Stimulated activated CD4-positive, alpha-beta T cell treated with anti-CD3 and anti-CD28 coated beads, Interleukin-15, amount 100 ng/mL, for 1 hour (primary cell): ENCODE measurements at places on chromosomes 7 and 10.

GRCh38 chr7:140078392-140078791 lies 15.6 kb upstream of the PARP12 start:
- DNase-seq = no peak

DNA sequence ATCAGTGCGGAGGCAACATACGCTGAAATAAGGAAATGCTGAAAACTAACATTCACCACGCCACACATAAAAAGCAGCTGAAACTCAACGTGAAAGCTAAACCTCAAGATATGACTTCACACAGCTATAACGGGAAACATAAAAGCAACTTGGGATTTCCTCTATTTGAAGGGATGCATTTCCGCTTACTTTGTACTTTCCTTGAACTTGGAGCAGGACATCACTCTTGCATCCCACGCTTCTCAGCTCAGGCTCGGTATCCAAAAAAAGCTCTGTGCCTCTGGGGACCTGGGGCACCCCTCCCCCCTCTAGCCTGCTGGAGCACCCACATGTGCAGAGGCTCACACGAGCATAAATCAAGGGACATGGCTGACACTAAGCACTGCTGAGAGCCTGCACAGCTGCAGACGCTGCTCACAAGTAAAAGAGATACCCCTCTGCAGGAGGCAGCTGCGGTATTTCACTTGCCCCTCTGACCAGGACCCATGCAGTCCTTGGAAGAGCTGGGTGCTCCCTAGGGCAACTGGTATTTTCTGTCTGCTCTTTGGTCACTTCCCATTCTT lies 34.2 kb downstream of the PARD3 start:
- no peak for DNase-seq

DNA sequence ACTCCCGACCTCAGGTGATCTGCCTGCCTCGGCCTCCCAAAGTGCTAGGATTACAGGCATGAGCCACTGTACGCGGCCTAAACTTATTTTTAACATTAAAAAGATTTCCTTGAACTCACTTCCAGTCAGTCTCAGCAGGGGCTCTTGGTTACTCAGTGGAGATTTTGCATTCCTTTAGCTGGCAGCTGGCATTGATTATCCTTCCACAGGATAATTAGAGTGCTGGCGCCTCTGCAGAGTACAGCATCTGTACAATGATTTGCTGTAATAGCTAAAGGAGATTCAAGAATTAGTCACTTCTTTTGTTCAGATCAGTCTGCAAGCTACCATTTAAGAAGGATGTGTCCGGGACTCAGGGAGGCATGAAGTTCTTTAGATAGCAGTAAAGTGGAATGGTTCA lies 125.0 kb upstream of the NPY start:
- no peak for DNase-seq

- DNase-seq = no peak
Observed at GRCh38 chr10:76665029-76665428, 972.6 kb downstream of the KCNMA1 start.

GRCh38 chr10:32149252-32149955 lies 93.2 kb upstream of the KIF5B start:
- DNase-seq = no peak

DNA sequence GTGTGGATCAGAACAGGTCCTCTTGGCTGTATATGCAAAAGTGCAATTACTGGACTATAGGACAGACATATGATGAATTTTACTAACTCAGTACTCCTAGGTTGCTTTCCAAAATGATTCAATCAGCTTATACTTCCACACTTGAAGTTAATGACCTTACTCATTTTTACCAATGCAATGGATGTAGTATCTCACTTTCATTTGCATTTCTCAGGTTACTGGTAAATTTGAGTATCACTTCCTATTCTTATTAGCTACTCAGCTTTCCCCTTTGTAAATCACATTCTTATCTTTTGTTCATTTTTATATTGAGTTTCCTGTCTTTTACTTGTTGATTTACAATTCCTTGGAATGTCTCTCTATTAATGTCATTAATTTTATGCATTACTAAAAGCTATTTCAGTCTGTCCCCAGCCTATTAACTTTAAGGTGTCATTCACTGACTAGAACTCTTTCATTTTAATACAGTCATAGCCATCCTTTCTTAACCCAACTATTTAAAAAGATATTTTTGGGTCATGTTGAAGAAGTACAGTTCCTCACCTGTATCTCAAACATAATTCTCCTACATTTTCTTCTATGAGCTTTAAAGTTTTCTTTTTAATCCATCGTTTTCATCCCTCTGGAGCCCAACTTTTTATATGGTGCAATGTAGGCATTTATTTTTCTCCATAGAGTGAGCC lies 88.6 kb downstream of the VIM start:
- no peak for DNase-seq

DNA sequence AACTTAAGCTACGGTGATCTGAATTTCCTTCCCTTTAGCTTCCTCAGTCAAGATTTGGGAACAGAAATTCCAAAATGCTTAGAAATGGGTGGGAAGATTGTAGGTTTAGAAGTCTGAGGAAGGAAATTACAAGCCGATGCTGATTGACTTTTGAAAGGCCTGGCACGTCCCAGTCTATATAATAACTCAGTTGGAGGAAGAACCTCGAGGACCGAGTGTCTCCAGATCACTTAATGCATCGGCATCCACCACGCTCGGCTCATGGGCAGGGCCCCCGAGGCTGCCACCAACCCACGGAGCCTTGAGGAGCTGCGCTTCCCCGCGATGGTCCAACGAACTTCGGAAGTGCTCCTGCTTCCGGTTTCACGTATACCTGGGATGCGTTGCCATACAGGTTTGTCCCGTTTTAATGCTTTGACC lies 10.4 kb upstream of the SP8 start:
- DNase-seq = no peak

- no peak for DNase-seq
Observed at GRCh38 chr10:116636385-116636784, 15.6 kb downstream of the PNLIPRP2 start.

GRCh38 chr7:26843705-26844104 lies 20.7 kb downstream of the SKAP2 start:
- DNase-seq = no peak

DNA sequence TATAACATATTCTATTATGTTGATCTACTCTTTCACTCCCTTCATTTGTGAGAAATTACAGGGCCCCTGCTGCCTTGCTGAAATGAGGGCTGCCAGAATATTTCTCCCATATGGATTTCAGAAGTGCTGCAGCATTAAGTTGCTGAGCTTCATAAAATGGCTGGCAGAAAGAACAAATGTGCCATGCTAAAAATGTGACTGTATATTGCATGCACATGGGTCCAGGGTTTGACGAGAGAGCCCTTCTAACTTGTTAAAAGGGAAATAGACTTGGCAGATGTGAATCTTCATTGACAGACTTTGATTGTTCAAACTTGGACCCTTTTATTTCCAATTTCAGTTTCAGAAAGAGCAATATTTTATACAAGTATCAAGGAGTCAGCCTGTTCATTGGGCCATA lies 468.6 kb downstream of the PHTF2 start:
- DNase-seq = no peak

GRCh38 chr7:28771906-28772622 lies 186.1 kb downstream of the TRIL start:
- DNase-seq = no peak

GRCh38 chr10:109922976-109923921 lies at the start of gene XPNPEP1:
Gene XPNPEP1, minus strand, starts transcription at chr10:109923511. Its CDS starts 78 bp downstream, at chr10:109923433.
- DNase-seq = peak; percentile 66

GRCh38 chr7:101169838-101170551 lies 4.6 kb upstream of the VGF start:
- peak; percentile 71 for DNase-seq

DNA sequence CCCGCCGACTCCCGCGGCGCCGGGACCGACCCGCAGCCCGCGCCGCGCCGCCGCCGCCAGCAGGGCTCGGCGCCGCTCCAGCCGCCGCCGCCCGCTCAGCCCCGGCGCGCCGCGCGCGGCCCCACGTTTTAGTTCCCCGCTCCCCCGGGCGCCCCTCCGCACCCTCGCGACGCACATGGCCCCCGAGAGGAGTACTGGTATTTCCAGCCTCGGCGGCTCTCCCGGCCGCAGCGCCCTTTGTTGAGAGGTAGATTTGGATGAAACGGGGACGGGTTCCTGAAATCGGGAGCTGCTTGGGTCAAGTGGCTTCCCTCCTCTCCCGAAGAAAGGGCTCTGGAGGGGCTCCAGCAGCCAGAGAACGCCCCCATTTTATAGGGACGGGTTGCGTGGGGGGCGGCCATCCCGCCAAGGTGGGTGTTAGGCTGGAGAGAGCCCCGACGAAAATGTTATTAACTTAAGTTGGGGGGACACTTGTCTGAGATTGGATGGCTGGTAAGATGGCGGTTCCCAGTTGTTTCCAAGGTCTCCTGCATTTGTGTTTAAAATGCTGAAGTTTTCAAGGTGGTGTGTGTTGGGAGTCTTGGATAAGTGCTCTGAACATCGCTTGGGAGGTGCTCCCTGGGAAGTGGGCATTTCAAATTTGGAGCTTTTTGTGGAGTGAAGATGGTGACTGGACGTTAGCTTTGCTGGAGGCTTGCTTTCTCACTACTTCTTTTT lies 1.2 kb downstream of the BMI1 start:
- DNase-seq = no peak

- DNase-seq = no peak
Observed at GRCh38 chr7:51680594-51681399, 364.2 kb upstream of the COBL start.

GRCh38 chr7:45215601-45216062 lies 58.0 kb downstream of the RAMP3 start:
- no peak for DNase-seq

DNA sequence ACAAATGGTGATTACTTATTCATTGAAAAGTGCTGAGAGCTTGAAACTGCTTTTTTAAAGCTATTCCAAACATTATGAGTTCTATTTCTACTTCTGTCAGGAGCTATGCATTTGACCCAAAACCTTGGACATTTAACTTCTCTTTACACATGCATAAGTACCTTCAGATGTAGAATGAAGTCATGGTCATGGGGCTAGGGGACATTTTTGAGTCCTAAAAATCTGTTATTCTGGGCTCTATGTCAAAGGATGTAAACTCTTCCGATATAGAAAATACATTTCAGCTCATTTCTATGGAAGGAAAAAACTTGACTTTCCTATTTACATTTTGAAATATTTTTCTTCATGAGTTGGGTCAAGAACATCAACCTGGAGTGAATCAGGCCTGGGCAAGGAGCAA lies 179.5 kb upstream of the CXCL12 start:
- no peak for DNase-seq

GRCh38 chr7:114530057-114530611 lies 115.5 kb downstream of the FOXP2 start:
- no peak for DNase-seq

- DNase-seq = no peak
Observed at GRCh38 chr10:53977267-53977666, 823.8 kb downstream of the PCDH15 start.

GRCh38 chr7:69871213-69871885 lies 273.1 kb downstream of the AUTS2 start:
- DNase-seq = no peak
